Neuronal stem cell (in vitro differentiated cells): ENCODE measurements at places on chromosomes 12 and 14.

DNA sequence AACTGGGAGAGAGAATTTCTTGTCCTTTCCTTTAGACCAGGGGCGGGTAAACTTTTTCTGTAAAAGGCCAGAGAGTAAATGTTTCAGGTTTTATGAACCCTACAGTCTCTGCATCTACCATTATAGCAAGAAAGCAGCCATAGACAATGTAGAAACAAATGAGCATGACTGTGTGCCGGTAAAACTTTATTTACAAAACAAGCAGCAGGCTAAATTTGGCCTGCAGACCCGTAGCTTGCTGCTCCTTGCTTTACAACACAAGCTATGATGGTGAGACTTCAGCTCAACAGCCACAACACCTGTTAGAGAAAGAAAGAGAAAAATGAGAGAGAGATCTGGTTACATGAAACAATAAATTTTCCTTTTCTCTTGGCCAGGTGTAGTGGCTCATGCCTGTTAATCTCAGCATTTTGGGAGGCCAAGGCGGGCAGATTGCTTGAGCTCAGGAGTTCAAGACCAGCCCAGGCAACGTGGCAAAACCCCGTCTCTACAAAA is 4.2 kb upstream of the CDC42BPB start:
- no peak for DNase-seq

- no peak for DNase-seq
Observed at GRCh38 chr14:23621932-23622730, 14.0 kb upstream of the DHRS2 start.

DNA sequence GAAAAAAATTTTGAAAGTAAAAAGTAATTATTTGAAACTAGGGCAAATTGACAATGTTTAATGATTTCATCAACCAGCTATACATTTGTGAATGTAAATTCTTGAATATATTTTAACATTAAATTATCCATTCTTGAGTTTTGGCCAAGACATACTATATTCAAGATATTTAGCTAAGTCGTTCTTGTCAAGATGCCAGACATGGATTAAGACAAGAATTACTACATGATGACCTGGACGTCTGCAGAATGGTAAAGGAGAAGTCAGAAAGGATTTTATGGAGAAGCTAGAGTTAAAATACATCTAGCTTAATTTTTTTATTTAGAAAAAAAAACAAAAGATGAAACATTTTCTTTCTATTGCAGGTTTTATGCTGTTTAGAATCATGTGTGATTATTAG is 255.8 kb downstream of the TMTC2 start:
- no peak for DNase-seq

DNA sequence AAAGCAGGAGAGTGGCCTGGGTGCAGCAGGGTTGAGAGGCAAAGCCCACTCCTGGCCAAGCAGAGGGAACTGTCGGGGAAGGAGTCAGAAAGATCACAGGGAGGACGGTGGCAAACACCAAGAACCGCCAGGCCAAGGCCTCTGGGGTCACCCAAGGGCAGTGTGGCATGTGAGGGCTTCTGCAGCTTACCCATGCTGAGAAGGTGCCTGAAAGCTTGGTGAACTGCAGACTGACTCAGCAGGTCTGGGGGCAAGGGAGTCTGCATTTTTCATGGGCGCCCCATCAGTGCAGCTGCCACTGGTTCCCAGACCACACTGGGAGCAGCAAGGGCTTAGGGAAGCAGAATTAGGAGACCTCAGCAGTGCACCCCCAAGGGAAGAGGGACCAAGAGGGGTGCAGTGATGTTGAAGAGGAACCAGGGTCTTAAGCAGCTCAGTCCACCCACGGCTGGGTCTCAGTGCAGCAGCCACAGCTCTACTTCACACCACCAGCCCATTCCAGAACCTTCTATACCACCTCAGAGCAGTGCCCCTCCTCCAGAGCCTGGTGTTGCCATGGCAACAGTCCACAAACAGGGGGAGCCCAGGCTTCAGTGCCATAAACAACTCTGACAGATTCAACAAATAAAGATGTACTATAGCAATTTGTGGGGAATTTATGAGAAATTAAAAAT is 59.4 kb downstream of the ITPK1 start:
- DNase-seq = no peak

DNA sequence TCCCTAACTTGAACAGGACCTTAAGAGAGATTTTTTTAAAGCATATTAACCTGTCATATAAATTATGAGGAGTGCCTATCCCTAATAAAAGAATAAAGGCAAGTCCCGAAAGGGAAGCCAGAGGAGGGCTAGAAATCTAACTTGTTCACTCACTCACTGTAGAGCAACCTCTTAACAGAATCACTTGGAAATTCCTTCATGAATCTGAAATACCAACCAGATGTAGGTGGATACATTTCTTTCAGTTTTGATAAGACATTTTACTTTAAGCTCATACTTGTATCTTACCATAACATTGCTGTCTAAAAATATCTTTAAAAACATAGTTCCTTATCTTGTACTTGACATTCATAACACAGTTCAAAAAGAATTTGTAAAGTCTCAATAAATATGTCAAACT is 25.7 kb downstream of the NTN4 start:
- no peak for DNase-seq

- DNase-seq = no peak
Observed at GRCh38 chr12:27064397-27065342, 17.7 kb downstream of the C12orf71 start.
